ENCODE measurements at places on chromosomes 13 and 19.

- DNase-seq: no peak
These were observed 185.4 kb downstream of the COL4A1 start for GRCh38 chr13:110121422-110122083.

- no peak for DNase-seq
These were observed 335.7 kb downstream of the RFC3 start for GRCh38 chr13:34153428-34154180.

DNA sequence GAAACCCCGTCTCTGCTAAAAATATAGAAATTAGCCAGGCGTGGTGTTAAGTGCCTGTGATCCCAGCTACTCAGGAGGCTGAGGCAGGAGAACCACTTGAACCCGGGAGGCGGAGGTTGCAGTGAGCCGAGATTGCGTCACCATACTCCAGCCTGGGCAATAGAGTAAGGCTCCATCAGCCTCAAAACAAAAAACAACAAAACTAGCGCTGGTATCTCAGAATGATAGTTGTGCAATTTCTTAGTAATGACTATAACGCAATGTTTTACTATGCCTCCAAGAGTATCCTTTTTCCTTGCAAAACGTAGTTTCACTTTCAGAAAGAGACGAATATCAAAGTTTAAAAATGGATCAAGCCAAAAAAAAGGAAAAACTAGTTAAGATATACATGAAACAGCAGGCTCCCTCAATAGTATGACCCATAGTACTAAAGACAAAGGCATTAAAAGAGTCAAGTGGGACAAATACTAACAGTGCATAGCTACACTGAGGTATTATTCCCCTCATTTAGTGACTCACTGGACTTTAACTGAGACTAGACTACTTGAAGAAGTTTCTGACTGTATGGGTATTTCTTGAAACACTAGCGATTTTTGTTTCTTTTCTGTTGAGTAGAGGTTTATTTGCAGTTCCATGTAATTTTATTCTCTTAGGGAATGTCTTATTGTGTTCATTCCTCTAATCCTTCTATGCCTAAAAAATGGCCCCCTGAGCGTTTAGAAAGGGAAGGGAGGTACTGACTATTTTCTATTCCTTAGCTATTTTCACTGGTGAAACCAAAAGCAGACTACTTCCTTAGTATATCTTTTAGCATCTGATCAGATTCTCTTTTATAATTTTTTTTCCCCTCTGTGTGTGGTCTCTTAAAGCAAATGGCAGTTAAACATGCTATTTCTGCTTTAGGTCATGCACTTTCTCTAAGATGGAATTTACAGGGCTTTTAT, 10.4 kb upstream of the ITM2B start:
- no peak for DNase-seq

DNA sequence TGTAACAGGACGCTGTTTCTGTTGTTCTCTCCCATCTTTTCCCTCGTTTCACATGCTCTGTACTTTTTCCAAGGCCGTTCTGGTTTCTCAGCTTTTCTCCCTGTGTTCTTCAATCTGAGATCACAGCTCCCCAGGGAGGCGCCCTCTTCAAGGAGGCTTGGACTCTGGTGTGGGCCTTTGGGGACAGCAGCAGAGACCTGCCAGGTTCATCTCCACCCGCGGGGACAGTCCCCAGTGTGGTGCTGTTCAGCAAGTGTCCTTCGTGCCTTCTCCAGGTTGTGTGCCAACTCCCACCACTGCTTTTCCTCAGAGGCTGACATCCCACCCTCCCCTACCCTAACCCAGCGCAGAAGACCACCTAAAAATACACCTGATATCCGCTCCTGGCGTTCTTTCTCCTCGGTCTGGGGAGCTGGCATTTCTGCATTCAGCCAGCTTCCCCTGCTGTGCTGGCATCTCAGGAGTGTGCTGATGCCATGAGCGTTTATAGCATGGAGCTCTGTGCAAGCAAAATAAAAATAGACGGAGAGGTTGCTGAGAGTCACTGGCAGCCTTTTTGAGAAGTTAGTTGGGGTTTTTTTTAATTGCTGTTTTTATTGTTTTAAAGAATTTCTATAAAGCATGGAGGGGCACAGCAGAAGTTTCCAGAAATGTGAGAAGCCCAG, 149.4 kb downstream of the STK24 start:
- no peak for DNase-seq
